HuH-7 (cell line): ENCODE measurements at places on chromosomes 4 and X.

DNA sequence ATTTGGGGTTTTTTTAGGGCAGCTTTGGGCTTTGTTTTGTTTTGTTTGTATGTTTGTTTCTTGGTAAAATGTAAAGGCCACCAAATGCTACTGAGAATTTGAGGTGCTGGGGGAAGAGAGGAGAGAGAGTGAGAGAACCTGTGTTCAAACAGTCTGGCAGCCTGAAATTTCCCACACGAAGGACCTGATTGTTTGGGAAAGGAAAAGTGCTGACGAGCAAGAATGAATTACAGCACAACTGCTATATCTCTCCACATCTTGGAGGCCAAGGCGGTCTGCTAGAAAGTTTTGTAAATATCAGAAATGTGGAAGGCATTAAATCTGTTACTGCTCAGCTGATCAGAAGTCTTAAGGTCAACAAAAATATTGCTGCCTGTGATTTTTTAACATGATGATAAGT, 170.5 kb downstream of the PALLD start:
- DNase-seq: no peak

- no peak for DNase-seq
Observed at GRCh38 chr4:37244583-37245390, at the start of gene NWD2. Gene NWD2, plus strand, starts transcription at chr4:37244743. Its CDS starts 325 bp downstream, at chr4:37245068.

DNA sequence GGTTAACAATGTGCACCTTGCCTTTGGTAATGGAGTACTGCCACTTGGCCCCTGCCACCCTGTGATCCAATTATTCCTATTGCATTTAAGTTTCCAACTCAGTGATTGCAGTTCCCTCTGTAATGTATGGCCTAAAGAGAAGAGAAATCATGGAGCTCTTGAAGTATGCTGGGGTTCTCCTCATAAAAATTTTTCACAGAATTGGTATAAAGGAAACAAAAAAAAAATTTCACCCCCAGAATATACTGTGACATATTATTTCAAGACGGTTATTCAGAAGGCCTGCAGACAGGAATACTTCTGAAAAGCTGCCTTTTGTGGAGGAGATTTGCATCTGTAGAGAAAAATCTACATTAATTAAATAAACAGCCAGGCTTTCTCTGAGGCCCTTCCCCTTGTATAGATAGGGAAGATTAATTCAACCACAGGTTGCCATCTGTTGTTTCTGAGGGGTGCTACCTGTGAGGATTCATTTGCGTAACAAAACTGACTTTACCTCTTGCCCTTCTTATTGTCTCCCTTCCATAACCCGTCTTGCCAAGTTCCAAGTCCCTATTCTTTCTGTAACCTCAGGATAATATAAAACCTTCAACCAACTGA, 94.8 kb upstream of the LANCL3 start:
- no peak for DNase-seq

GRCh38 chrX:95612350-95612749, 1072.3 kb upstream of the DIAPH2 start:
- no peak for DNase-seq

GRCh38 chr4:48490012-48490679, at the start of gene ZAR1:
Gene ZAR1, plus strand, starts transcription at chr4:48490252. Its CDS starts 40 bp downstream, at chr4:48490292.
- no peak for DNase-seq

GRCh38 chrX:13597874-13598273, 28.5 kb downstream of the EGFL6 start:
- no peak for DNase-seq

- no peak for DNase-seq
Observed at GRCh38 chr4:60923075-60923474, 277.1 kb upstream of the ADGRL3 start.

DNA sequence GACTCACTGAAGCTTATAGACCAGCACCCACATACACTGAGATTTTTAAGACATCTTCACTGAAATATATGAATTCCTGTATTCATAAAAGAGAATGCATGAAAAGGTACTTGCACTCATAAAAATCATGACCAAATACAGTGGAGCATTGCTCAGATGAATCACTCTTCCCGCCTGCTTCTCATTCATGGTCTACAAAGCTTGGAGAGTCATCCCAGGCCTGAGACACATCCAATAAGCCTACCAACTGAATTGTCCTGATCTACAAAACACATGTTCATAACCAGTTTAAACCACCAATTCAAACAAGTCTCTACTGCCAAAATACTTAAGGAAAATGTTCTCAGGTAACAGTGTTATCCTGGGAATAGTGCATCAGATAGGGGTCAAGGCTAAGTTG, 38.1 kb downstream of the PROM1 start:
- DNase-seq: no peak

- no peak for DNase-seq
Observed at GRCh38 chr4:52259978-52260377, 208.9 kb downstream of the SPATA18 start.
